ENCODE measurements at places on chromosomes 5 and 9. TPM values are rescaled to one million over a fixed set of nuclear protein-coding genes. Genes with fewer than 3 reads are reported as not detected.

The SH3GLB2 gene
- total RNA-seq, result 98.7 TPM

The WNK2 gene
- not detected for total RNA-seq

The SCGB3A2 gene
- not detected for total RNA-seq

- DNase-seq, result no peak
Observed at GRCh38 chr9:81521892-81522291, 167.5 kb downstream of the TLE1 start.

DNA sequence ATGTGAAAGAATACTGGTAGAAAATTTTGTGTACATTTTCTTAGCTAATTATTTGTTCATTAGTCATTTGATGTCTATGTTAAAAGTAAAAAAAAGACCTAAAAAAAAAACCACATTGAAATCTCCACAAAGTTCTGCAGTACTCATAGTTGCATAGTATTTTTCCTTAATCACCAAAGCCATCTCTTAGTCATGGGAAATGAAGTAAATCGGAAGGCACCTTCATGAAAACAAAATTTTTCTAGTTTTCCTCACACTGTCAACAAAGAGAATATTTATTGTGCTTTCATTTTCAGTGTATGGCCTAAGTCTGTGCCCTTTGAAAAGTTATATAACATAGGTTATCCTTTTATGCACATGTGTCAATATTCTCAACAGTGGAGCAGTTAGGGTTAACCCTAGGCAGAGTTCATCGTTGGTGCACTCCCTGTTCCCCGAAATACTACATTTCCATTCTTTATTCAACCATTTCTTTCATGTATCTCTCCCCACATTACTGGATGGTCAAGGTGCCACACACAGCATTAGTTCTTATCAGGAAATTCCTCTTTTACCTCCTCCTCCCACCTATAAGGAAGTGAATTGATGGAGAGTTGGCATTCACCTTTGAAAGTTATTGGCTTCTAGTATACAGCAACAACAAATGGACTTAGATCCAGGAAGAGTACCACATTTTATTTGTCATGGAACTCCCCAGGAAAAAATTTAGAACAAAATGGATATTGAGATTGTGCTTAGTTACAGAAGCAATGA lies 93.1 kb downstream of the NUDT12 start:
- no peak for DNase-seq

- no peak for DNase-seq
Observed at GRCh38 chr5:56262279-56262678, 29.1 kb upstream of the ANKRD55 start.

GRCh38 chr5:87388129-87388528 lies 24.6 kb downstream of the CCNH start:
- DNase-seq, result no peak

DNA sequence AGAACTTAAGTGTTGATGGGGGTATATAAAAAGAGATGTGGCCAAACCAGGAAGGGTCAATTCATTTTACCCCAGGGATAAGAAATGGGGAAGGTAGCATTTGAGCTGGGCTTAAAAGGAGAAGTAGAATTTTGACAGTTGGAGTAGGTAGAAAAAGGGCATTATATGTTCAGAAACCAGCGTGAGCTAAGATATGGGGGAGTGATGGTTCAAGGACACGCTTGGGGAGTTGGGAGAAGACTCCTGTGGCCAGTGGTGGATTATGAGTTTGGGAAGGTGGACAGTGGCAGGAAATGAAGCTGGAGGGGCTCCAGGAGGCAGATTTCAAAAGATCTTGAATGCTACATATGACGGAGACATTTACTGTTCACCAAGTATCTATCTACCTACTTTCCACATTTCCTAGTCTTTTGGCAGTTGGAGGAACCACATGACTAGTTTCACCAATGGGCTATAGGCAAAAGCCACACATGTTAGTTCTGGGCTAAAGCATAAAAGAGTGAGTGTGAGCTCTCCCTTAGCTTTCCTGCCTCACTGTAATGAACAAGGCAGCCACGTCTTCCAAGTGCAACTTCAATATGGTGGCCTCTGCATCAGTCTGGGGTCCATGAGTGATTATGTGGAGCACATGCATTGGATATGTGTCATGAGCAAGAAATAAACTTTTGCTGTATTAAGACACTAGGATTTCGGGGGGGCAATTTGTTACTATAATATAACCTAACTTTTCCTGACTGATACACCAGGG lies 15.7 kb upstream of the GSN start:
- DNase-seq, result no peak

DNA sequence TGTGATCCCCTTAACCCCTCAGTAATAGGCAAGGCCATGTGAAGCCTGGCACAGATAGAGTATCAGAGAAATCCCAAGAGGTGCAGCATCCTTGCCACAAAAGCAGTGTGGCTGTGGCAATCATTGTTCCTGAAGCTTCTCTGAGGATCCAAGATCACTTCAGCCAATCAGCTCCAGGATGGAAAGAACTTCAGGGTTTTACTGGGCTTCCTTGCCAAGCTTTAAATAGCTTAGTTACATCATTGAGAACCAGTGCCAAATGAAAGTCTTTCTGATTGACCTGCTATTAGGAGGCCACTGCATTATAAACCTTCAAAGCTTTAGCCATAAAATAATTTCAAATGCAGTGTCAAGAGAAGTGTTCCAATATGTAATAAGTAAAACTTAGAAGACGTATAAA lies 430.6 kb downstream of the PIK3R1 start:
- DNase-seq, result no peak

DNA sequence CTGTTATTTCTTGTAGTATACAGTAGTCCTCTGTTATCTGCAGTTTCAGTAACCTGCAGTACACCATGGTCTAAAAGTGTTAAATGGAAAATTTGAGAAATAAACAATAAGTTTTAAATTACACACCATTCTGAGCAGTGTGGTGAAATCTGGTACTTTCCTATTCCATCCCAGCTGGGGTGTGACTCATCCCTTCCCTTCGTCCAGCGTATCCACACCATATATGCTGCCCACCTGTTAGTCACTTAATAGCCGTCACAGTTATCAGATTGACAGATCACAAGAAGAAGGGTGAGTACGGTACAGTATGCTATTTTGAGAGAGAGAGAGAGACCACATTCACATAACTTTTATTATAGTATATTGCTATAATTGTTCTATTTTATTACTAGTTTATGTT lies 28.9 kb downstream of the FAM151B start:
- DNase-seq, result no peak

- no peak for DNase-seq
Observed at GRCh38 chr5:25345240-25345771, 700.5 kb upstream of the CDH10 start.
